Immature natural killer cell (primary cell): ENCODE measurements at places on chromosomes 4 and X.

DNA sequence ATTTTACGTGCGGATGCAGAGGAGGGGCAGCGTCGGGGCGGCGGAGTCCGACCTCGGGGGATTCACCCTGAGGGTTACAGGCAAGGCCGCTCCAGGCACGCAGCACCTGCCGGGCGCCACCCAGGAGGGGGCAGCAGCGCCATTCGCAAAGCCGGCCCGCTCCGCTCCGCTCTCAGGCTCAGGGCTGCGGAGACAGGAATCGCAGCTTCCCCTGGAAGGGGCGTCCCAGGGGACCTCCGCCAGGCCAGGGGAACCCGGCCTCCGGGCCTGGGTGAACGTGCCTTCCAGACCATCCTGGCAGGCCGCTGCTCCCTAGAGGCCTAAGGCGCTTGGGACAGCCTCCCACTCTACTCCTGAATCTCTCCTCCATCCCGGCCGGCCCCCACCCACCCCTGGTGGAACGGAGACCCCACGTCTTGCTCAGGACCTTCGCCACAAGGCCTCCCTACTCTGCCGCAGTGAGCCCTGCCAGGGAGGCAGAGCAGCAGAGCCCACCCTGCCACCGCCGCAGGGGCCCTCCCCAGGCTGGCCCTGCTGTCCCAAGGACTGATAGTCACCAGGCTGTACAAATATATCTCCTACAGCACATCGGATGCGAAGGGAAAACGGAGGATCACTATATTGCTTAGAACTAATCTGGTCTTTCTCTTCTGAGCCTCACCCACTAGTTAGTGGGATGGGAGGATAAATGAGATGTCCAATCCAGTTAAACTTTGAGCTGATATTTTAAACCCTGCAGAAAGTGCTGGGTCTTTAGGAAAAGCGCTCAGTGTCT is 115.0 kb downstream of the SMIM20 start:
- peak; percentile 24 for DNase-seq

DNA sequence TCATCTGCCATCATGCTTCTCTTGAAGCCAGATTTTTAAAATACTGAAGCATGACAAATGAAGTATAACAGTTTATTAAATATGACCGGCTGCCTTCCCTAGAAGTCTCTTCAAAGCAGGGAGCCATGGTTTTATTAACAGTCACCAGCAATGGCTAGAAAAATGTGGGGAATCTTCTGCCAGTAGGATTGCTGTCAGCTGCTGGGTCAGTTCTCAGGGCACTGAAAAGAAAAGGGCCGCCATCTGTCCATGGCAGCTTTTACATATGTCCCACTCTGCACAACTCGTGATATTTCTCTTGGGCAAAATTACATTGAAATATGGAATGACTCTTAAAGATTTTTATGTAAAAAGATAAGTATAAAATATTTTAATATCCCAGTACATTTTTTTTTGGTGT is 2.8 kb downstream of the CCNG2 start:
- no peak for DNase-seq

DNA sequence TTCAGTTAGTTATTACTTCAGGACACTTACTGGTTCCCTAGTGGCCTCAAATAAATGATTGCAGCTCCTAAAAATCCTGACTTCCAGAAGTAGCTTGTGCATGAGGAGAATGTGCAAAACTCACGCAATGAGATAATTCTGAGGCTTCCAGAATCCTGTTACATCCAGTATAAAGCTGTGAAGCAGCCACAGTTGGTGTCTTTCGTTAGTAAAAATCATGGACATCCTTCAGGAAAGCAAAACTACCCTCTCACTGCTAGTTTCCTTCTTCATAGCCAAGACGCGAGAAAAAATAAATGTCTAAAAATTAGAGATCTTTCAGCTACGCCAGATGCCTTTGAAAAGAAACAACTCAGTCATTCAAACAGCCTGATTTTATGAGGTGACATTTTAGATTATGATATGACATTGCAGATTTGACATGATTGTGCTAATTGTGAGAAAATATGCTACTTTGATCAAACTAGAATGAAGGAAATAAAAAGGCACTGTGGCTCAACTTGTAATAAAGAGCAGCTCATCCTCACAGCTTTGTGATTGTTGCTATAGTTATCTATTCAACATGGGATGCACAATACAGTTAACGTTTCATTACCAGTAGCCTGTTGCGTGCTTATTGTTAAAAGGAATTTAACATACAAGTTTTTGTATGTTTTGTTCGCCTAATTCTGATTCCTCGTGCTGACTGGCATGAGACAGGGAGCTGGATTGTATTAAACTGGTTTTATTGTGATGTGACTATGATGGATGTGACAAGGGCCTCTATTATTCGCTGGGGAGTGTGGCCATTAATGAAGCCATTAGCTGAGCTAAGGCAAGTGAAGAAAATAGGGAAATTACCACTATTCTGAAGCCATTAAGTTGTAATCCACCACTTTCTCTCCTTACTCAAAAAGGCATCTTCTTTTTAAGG is 40.5 kb downstream of the AFF2 start:
- DNase-seq: no peak

DNA sequence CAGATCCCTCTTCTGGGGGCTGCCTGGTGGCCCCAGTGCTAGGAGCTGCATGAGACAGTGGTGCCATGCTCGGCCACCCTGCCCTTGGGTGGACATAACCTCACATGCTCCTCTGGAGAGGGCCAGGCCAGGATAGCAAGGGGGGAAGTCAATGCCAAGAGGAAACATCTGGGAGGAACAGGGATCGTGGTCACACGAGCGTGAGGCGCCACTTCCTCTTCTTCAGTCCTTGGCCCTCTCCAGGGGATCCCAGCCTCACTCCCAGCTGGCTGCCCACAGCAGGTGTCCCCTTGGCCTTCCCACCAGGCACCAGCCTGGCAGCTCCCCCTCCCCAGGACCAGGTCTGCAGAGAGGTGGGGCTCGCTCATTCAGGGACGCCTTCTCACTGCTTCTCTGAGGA is 28.6 kb downstream of the TBC1D14 start:
- no peak for DNase-seq

DNA sequence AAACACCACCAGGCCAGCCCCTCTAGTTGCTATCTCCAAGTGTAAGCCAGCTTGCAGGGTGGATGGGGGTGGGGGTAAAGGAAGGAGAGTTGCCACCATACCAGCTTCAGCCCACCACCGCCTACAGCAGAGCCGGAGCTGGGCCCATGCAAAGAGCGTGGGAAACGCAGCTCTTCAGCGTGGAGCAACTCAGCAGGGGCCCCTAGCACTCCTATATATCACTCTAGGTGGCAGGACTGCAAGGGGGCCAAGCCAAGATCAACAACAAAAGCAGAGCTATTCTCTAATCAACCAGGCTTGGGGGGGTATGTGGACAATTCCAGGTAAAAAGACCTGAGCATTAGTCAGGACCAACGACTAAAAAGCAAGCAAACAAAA is 35.5 kb upstream of the IQSEC2 start:
- no peak for DNase-seq

DNA sequence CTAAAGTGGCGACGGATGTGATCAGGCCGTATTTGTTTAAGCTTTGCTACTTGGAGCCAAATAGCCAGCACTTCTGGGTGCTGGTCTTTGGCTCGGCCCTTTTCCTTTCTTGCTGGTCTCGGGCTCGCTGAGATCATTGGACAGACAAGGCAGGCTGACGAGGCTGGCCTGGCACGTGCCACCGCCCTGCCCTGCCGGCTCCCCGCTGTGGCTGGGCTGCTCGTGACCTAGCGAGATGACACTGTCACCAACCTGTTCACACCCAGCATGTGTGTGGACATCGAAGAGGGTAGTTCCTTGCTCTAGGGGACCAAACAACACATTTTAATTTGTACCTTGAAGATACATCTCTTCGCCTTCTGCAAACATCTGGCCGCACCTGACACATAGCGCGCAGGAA is 98.0 kb downstream of the ABLIM2 start:
- DNase-seq: no peak

DNA sequence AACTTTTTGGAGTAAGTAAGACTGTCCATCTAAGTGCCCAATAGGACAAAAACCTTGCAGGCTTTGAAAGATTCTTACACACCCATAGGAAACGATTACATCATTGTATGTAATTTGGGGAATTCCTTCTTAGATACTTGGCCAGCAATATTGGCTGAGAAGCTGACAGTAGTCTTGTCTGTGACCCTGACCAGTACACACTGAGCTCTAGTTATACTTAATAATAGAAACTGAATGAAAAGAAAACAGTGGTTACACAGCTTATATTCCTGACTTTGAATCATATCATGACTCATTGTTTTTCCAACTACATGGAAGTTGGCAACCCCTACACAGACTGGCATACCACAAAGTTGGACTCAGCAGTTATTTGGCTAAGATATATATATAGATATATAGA is 7.1 kb upstream of the TLR2 start:
- no peak for DNase-seq

DNA sequence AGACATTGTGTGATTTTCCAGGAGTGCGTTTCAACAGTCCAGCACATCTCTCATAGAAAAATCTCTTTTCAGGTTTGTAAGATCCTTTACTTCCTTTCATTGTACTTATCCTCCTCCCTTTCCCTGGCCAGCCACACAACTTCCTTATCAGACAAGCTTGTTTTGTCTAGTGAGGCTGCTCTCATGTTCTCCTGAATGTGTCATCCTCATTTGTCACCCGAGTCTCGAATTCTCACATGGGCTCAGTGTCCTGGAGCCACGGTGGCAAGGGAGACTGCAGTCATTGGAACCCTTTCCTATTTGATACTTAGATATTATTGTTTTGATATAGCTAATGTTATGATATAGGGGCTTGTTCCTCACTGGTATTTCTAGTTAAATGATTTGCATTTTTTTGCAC is 16.9 kb downstream of the SYNPO2 start:
- DNase-seq: no peak

DNA sequence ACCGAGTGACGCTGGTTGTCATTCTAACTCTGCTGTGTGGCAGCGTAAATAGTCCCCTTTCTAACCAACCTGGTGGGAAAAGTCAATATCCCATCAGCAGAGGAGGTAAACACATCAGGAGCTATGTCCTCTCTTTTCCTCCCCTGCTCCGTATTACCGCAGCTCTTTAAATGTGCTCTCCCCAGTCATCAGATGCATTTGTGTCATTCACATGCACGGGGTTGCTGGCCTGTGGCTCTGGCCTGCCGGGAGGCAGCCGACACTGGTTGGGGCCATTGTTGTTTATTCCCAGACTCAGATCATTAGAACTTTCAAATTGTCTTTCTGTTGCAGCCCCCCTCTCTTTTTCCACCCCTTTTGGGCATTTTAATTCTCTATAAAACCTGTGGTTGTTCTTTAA is 21.9 kb downstream of the ARX start:
- DNase-seq: no peak

GRCh38 chr4:171588051-171588545 is 225.1 kb upstream of the GALNTL6 start:
- no peak for DNase-seq

GRCh38 chrX:54934890-54935289 is 14.3 kb downstream of the TRO start:
- DNase-seq: no peak

DNA sequence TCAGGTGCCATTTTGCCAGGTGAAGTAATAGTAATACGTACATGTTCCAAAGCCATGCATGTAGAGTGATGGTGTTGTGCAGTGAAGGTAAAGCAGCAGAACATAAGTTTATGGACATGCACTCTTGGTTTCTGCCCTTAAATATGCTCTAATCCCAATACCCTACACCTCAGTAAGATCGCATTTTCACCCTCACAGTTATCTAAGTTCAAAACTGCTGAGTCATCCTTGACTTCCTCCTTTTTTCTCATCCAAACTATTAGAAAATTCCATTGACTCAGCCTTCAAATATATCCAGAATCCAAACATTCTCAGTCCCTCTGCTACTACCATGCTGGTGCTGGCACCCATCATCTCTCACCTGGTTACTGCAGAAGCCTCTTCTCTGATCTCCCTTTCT is 652.9 kb upstream of the IGFBP7 start:
- no peak for DNase-seq
